ENCODE measurements at places on chromosomes 11 and 22. TPM values are rescaled to one million over a fixed set of nuclear protein-coding genes. Genes with fewer than 3 reads are reported as not detected.
A peak's percentile ranks its signal among the peaks of the same experiment; 100 is the strongest.

GRCh38 chr11:77090373-77091111 is 12.1 kb upstream of the OMP start:
- DNase-seq: no peak

DNA sequence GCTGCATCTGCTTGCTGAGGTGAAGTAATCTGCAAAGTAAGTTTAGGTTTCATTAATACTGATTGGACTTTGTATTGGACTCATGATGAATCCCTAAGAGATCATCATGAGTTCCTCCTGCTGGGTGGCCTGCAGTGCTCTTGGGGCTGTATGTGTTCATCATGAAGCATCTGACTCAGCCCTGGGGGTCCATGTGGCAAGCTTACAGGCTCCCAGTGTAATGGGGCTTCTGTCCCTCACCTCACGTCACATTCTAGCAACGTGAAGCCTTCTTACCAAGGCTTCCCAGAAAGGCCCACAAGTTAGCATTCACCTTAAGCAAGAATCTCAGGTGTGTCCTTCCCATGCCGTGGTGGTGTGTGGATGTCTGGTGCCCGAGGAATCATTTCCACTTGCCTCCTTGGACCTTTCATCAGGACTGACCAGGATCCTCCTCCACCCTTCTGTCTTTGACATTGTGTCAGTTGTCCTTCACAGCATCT is 23.7 kb downstream of the CRKL start:
- no peak for DNase-seq

GRCh38 chr11:74675761-74676160 is 55.5 kb downstream of the CHRDL2 start:
- DNase-seq: no peak

DNA sequence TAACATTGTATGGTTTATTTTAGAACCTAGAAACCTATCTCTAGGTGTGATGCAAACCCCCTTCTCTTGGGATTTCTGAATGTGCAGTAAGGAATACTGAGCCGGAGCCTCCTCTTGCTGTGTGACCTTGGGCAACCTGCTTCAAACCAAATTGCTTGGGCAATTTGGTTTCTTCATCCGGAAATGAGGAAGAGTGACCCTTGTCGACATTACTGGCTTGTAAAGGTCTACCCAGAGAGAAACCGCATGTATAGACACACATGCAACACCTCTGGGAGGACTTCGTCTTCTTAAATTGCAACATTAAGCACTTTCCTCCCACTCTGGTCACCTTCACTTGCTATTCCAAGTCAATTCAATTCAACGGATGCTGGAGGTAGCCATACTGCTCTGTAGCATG is 19.6 kb upstream of the TP53I11 start:
- no peak for DNase-seq

GRCh38 chr11:111555255-111555654 is 14.7 kb downstream of the LAYN start:
- no peak for DNase-seq

GRCh38 chr11:125871391-125872137 is 15.9 kb upstream of the HYLS1 start:
- no peak for DNase-seq

GRCh38 chr11:126993599-126993998 is 7.0 kb downstream of the KIRREL3 start:
- DNase-seq: no peak

DNA sequence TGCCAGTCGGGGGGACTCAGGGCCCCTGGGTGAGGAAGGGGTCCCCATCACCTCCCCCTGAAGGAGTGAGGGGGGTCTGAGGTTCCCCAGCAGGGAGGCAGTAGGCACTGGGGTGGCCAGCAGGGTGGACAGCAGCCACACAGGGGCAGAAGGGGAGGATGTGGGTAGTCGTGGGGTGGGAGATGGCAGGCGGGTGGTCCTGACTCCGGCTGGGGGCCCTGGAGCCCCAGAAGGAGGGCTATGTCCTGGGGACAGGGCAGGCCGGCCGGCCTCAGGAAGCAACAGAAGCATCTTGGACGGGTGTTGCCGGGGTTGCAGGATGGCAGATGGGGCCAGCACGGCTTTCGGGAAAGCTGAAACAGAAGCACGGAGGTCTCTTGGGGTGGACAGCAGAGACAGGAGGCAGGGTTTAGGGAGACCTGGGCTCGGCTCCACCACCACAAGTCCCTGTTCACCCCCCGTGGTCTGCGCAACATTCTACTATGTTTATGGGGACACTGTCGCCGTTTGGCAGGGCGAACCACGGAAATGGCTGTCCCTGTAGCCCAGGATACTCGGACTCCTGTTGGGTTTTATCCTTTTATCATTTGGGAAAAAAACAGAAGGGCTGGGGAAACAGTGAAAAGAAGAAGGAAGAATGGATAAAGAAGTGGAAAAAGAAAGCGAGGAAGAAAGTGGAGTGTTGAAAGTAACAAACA is 14.1 kb downstream of the VWCE start:
- DNase-seq: no peak

DNA sequence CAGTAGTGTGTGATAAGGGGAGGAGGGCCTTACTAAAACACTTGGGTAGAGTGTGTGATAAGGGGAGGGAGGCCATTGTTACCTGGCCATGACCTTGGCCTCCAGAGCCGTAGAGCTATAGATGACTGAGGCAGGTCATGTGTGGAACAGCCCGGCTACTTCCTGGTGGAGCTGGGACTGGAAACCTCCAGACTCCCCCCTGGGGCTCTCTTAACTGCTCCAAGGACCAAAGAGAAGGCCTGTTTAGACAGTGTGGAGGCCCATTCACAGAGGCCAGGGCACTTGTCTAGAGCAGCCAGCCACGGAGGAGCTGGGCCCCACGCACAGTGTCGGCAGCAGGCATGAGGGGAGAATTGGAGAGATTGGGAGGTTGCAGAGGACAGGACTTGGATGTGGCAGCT is 12.5 kb upstream of the MICALL1 start:
- DNase-seq: no peak

GRCh38 chr11:95044010-95044409 is 5.2 kb upstream of the KDM4F start:
- no peak for DNase-seq

GRCh38 chr11:21307874-21308273 is 638.5 kb downstream of the NELL1 start:
- no peak for DNase-seq

DNA sequence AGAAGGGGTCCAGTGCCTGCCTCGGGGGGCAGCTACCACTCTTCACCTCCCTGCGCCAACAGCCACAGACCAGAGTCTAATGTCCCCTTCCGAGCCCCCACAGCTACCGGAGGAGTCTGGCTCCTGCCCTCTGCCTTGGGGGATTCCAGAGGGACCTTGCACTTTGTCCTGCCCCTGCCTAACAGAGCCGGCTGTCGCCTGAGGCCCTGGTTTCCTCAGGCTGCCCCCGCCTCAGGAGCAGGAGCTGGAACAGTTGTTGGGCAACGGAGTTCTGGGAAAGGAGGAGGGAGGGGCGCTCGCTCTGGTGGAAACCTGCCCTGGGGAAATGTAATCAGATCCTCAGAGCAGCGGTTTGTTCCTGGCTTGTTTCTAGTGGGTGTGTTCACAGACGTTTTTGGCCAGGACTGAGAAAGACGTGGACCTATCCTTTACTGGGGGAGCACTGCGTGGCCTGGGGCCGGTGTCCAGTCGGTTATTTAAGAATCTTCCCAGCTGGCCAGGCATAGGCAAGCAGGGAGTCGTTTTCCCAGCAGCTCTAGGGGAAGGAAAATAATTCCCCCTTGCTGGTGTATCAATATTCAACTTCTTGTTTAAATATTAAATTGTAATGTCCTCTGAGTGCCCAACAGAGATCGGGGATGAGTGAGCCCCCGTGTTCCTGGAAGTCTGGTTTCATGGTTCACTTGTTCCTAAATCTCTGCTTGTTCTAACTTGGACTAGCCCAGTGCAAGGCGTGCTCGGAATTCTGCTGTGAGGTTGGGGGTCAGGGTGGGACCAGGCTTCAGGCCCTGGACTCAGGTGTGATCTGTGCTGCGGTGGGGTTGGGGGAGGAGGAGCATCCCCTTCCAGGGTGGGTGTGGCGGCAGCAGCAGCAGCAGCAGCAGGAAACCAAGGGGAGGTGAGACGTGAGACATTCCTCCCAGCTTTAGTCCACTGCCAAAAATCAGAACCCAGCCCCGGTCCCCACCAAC is 32.1 kb downstream of the A4GALT start:
- DNase-seq: peak; percentile 92

Gene CXCR5
- polyA plus RNA-seq: not detected

Gene SAA4
- not detected for polyA plus RNA-seq

Gene MRGPRX4
- polyA plus RNA-seq: not detected

Gene GPR152
- polyA plus RNA-seq: not detected

Gene JAML
- polyA plus RNA-seq: 1.5 TPM

Gene KRTAP5-10
- polyA plus RNA-seq: 0.53 TPM

Gene CLTCL1
- 6.9 TPM for polyA plus RNA-seq

Gene PATE4
- polyA plus RNA-seq: 0.20 TPM

Gene PHOX2A
- not detected for polyA plus RNA-seq

Gene GGT5
- 18.3 TPM for polyA plus RNA-seq

Measured in left kidney (tissue), 8 donors.